Lower lobe of right lung (tissue), 2 donors: ENCODE measurements at places on chromosomes 5 and 9.

GRCh38 chr5:96823900-96824380 lies 16.2 kb upstream of the ERAP1 start:
- H3K4me1 ChIP-seq = peaks cover 29% of the 10 kb centered on the region
- H3K27me3 ChIP-seq = no peaks in the 10 kb centered on the region
- no peak overlapping the region for H3K27ac ChIP-seq

DNA sequence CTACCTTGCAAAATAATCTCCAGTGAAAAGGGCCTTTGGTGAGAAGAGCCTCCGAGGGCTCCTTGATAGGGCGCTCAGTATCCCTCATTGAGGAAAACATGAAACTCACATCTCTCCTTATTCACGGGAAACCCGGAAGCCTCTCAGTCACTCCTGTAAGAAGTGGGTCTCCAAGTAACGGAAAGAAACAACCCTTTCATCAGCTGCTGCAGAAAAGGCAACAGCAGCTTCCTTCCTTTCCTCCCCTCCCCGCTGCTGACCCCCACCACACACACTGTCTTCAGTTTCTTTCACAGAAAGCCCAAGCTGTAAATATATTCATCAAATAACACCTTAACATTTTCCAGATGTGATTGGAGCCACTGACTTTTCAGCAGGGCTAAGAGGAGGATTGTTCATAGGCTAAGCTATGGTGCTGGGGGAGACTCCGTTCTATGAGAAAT lies 81.4 kb downstream of the C9orf152 start:
- no peak for DNase-seq
- peak overlapping the region; percentile 77 for H3K27ac ChIP-seq
- H3K4me3 ChIP-seq = peak overlapping the region; percentile 41
- H3K36me3 ChIP-seq = no peaks in the 10 kb centered on the region
- H3K27me3 ChIP-seq = no peaks in the 10 kb centered on the region
- H3K4me1 ChIP-seq = peaks cover 67% of the 10 kb centered on the region

- no peak overlapping the region for H3K27ac ChIP-seq
- H3K4me1 ChIP-seq = no peaks in the 10 kb centered on the region
- H3K36me3 ChIP-seq = no peaks in the 10 kb centered on the region
- no peak overlapping the region for H3K4me3 ChIP-seq
Observed at GRCh38 chr9:84819491-84819991, 150.0 kb downstream of the NTRK2 start.

DNA sequence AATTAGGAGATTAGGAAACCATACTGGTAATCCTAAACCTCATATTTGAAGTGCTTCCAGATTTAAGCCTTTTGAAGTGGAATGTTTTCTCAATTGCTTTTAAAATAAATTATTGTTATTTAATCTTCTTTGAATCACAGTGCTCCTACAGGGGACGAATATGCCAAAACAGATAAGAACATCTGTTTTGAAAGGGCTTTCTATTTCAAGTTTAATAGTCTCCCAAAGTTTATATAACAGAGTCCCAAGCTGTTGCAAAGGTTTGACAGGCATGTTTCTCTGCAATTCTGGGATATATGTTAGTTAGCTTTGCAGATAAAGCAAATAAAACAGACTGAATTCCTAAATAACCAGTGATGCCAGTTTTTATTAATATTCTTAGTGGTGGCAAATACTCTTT lies 803.7 kb downstream of the TLE4 start:
- H3K4me1 ChIP-seq = no peaks in the 10 kb centered on the region
- no peak overlapping the region for H3K4me3 ChIP-seq
- H3K27ac ChIP-seq = no peak overlapping the region
- no peaks in the 10 kb centered on the region for H3K36me3 ChIP-seq
- no peaks in the 10 kb centered on the region for H3K27me3 ChIP-seq
- no peak for DNase-seq

DNA sequence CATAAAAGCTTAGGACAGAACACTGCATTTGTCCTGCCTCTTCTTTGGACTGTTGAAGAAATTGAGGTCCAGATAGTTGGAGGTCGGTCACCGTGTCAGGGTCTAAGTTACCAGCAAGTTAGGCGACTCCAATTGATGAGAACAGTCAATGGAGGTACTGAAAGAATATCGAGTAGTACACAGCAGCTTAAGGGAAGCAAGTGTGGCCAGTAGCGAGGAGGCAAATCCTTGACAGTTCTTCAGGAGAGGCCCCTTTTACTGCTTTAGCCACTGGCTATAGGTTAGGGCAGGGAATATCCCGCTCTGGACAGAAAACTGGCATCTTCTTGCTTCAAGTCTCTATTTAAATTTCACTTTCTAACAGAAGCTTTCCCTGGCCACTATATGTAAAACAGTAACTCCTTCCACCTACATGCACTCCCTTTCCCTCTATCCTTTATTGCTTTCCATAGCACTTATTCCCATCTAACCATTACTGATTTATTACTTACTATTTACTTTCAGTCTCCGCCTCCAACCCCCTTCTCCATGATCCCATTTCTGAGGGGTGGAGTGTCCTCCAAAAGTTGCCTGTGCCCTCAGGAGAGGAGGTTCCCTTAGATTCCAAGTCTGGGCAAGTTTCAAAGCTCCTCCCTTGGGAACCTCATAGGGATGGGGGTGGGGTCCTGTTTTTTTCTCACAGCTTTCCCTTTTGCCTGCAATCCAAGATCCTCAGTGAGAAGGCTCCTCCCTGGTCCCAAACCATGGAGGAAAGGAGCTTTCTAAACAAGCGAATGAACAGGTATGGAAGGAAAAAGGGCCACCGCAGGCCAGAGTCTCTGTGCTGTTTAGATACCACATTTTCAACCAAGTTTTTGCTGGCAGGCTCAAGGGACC lies 4.1 kb upstream of the PRDM6 start:
- peaks cover 16% of the 10 kb centered on the region for H3K4me1 ChIP-seq
- H3K27ac ChIP-seq = no peak overlapping the region
- no peak overlapping the region for H3K4me3 ChIP-seq
- peaks cover 45% of the 10 kb centered on the region for H3K27me3 ChIP-seq

DNA sequence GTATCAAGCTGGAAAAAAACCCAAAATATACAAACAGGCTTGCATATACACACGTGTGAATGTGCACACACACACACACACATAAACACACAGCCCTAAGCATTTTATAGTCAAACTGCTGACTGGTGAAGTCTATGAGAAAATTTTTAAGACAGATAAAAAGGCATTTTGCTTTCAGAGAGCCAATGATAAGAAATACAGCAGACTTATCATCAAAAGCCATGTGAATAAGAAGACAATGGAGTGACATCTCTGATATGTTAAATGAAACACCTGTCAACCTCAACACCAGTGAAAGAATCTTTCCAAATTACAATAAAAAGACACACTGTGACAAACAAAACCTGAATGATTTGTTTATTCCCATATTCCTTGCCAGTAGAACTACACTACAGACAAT lies 233.3 kb downstream of the CDH9 start:
- H3K36me3 ChIP-seq = no peaks in the 10 kb centered on the region
- no peak overlapping the region for H3K4me3 ChIP-seq
- no peaks in the 10 kb centered on the region for H3K27me3 ChIP-seq
- DNase-seq = no peak
- no peak overlapping the region for H3K27ac ChIP-seq

DNA sequence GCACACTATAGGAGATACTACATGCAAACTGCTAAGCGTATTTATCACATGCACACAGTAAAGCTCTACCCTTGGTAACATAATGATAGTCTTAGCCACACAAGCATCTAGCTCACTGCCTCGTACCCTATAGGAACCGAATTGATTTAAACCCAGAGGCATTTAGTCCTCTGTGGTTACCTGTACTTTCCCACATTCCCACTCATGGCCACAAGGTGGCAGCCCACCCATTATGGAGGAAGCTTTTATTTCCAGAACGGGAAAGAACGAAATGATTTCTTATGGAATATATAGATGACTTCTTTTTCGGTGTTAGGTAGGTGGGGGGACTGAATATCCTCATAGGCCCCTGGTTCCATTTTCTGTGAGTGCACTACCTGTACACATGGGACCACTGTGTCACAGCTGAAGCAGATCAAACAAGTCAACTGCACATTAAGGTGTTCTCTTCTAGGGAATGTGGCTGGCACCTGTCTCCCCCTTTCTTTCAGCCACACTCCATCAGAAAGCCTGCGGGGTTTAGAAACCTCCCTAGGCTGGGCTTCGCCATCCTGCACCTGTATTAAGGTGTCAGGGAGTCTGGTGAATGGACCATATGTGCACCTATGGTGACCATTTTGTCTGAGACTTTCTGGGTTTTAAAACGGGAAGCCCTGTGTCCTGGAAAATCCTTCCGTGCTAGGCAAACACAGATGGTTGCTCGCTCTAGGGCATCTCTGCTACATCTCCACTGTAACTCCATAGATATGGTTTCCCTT lies 313.2 kb downstream of the SLIT3 start:
- no peak overlapping the region for H3K4me3 ChIP-seq
- no peaks in the 10 kb centered on the region for H3K36me3 ChIP-seq
- DNase-seq = peak; percentile 68
- H3K27me3 ChIP-seq = peaks cover 13% of the 10 kb centered on the region

- H3K4me1 ChIP-seq = no peaks in the 10 kb centered on the region
- H3K4me3 ChIP-seq = no peak overlapping the region
- no peaks in the 10 kb centered on the region for H3K36me3 ChIP-seq
- H3K27ac ChIP-seq = no peak overlapping the region
- no peaks in the 10 kb centered on the region for H3K27me3 ChIP-seq
- DNase-seq = no peak
Observed at GRCh38 chr5:144332265-144332664, 161.6 kb downstream of the KCTD16 start.

GRCh38 chr9:76369583-76369982 lies 24.6 kb downstream of the RFK start:
- H3K4me3 ChIP-seq = no peak overlapping the region
- no peak overlapping the region for H3K27ac ChIP-seq
- DNase-seq = no peak
- peaks cover 24% of the 10 kb centered on the region for H3K4me1 ChIP-seq
- H3K27me3 ChIP-seq = no peaks in the 10 kb centered on the region

GRCh38 chr9:1939926-1940368 lies 75.2 kb upstream of the SMARCA2 start:
- no peak overlapping the region for H3K4me3 ChIP-seq
- peak; percentile 30 for DNase-seq
- H3K36me3 ChIP-seq = no peaks in the 10 kb centered on the region
- no peak overlapping the region for H3K27ac ChIP-seq

GRCh38 chr9:77521091-77521490 lies 127.0 kb downstream of the GNA14 start:
- no peak for DNase-seq
- H3K4me3 ChIP-seq = no peak overlapping the region
- H3K36me3 ChIP-seq = no peaks in the 10 kb centered on the region
- peaks cover 2% of the 10 kb centered on the region for H3K4me1 ChIP-seq
- no peaks in the 10 kb centered on the region for H3K27me3 ChIP-seq

DNA sequence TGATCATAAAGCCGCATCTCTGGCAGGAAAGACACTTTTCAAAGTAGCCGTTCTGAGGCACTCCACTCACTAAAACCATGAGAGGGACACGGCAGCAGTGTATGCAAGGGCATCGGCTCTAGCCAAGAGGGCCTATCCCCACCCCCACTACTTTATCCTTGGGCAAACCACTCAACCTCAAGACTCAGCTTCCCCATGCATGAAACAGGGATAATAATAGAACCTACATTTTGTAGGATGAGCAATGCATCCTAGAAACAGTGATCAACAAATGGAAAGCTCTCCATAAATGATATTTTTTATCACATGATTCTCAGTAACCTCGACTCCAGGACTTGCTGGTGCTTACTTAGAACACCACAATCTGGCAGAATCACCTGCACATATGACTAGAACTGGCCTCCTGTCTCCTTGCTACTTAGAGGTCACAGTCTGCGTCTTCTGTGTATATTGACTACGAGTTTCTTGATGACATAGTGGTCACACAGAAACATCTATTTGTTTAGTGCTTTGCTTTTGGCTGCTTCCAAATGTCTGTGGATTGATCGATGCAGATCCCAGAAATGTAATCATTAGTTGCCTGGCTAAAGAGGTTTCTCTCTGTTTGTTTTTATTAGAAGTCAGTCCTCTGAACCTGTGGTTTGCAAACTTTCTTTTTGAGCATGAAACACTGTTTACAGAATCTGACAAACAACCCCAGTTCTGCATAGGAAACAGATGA lies 102.1 kb downstream of the LHFPL2 start:
- peaks cover 31% of the 10 kb centered on the region for H3K4me1 ChIP-seq
- DNase-seq = no peak
- no peaks in the 10 kb centered on the region for H3K27me3 ChIP-seq
- peak overlapping the region; percentile 34 for H3K27ac ChIP-seq
- H3K36me3 ChIP-seq = no peaks in the 10 kb centered on the region
- no peak overlapping the region for H3K4me3 ChIP-seq

GRCh38 chr9:79744521-79744920 lies 172.8 kb downstream of the TLE4 start:
- H3K27me3 ChIP-seq = no peaks in the 10 kb centered on the region
- H3K4me3 ChIP-seq = no peak overlapping the region
- DNase-seq = no peak
- H3K27ac ChIP-seq = no peak overlapping the region
- peaks cover 9% of the 10 kb centered on the region for H3K4me1 ChIP-seq
